ENCODE measurements at places on chromosomes 6 and 20. TPM values are rescaled to one million over a fixed set of nuclear protein-coding genes. Genes with fewer than 3 reads are reported as not detected.

Gene CLDN20
- not detected for total RNA-seq

Gene LAMP5
- total RNA-seq: 0.40 TPM

DNA sequence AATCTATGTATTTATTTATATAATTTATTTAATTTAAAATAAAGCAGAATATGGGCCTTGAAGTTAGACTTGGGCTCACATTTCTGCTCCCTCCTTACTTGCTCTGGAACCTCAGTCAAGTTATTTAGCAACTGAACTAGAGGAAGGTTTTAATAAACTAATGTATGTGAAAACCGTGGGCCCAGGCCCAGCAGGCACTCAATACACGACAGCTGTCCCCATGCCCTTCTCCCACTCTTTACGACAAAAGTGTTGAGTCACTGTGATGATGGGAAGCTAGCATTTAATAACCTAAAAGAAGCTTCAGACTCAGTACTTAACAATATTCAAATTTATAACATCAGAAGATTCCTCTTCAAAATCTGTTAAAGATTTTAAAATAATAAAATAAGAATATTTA lies 46.7 kb downstream of the SERAC1 start:
- H3K27ac ChIP-seq: no peak overlapping the region
- no peak for DNase-seq
- H3K4me1 ChIP-seq: no peaks in the 10 kb centered on the region
- no peak overlapping the region for H3K4me3 ChIP-seq
- H3K36me3 ChIP-seq: peaks cover 25% of the 10 kb centered on the region
- no peaks in the 10 kb centered on the region for H3K27me3 ChIP-seq

DNA sequence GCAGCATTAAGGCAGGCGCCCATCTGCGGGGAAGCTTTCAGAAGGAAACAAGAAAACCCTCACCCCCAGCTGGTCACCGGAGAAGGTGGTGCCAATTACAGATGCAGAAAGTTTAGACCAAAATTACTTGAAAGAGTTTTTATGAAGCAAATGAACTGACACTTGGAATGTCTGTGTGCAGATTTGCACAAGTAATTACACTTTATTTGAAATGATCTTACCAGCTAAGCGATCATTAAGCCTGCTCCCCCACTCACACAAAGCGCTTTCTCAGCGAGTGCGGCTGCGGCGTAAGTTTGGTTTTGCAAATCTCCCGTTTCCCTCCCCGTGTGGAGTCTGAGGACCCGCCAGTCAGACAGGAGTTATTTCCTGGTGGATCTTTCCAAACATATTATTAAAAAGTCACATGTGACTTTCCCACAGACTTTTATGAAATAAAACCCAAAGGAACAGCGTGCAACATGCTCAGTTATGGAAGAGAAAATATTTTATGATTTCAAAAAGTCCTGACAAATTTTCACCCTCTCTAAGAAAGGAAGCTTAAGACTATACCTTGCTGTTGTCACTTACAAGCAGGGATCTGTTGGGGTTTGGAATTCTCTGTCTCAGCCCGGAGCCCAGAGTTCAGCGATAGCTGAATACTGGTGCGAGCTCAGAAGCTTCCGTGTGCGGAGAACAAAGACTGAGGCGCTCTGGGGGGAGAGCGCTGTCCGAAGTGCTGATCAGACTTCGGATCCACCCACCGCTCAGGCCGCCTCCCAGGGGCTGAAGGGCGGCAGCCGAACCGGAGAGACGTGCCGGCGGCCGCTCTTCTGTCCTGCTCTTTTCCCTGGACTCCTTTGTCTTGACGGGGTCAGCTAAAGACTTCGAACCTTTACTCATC lies 2.7 kb upstream of the MYT1 start:
- H3K4me3 ChIP-seq: no peak overlapping the region
- peaks cover 15% of the 10 kb centered on the region for H3K4me1 ChIP-seq
- H3K27me3 ChIP-seq: peaks cover 78% of the 10 kb centered on the region

DNA sequence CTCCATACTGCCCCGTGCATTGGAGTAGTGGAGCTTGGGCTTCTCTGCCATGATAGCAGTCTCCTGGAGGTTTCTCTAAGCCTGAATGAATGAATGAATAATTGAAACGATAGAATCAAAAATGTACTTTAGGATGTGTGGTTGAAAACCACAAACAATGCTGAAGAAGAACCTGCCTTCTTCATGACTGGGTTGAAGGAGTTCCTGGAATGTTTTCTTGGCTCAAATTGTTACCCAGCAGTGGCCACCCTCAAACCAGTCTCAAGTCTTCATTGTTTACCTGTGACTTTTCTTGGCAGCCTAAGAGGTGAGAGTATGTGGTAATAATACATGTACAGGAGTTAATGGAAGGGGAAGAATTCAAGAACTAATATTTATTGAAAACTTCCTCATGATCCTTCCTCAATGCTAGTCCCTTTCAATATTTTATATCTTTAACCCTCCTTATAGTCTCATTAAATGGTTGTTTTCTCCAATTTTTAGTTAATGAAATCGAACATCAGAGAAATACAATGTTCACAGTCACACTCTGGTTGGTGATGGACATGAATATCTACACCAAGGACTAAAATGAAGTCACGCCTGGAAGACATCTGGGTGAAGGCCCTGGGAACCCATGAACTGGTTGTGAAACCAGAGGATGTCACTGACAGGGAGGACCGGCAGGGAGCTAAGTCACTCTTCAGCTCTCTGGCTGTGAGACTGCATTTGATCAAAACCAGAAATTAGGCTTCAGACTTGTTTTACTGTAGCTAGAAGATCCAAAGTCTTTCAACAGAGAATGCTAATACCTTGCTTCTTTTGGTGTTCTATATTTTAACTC lies at the start of gene GSTA5:
Gene GSTA5 (minus strand): TSS at position 51 of the 823 bp plus-strand sequence.
- no peak within 1 kb of the TSS for H3K4me3 ChIP-seq
- no peaks in the 10 kb centered on the region for H3K4me1 ChIP-seq
- no peaks in the 10 kb centered on the region for H3K36me3 ChIP-seq
- peaks cover 10% of the 10 kb centered on the region for H3K27me3 ChIP-seq
- H3K27ac ChIP-seq: no peak within 1 kb of the TSS

- no peaks in the 10 kb centered on the region for H3K4me1 ChIP-seq
- DNase-seq: no peak
- H3K27me3 ChIP-seq: peaks cover 2% of the 10 kb centered on the region
Observed at GRCh38 chr6:36301085-36301658, 31.3 kb downstream of the PNPLA1 start.

Gene MTFR2
- total RNA-seq: 1.7 TPM

Gene WFDC10B
- total RNA-seq: not detected

- no peak overlapping the region for H3K4me3 ChIP-seq
- no peak overlapping the region for H3K27ac ChIP-seq
- H3K27me3 ChIP-seq: no peaks in the 10 kb centered on the region
- H3K36me3 ChIP-seq: peaks cover 9% of the 10 kb centered on the region
Observed at GRCh38 chr6:79440598-79440997, 96.6 kb downstream of the LCA5 start.

DNA sequence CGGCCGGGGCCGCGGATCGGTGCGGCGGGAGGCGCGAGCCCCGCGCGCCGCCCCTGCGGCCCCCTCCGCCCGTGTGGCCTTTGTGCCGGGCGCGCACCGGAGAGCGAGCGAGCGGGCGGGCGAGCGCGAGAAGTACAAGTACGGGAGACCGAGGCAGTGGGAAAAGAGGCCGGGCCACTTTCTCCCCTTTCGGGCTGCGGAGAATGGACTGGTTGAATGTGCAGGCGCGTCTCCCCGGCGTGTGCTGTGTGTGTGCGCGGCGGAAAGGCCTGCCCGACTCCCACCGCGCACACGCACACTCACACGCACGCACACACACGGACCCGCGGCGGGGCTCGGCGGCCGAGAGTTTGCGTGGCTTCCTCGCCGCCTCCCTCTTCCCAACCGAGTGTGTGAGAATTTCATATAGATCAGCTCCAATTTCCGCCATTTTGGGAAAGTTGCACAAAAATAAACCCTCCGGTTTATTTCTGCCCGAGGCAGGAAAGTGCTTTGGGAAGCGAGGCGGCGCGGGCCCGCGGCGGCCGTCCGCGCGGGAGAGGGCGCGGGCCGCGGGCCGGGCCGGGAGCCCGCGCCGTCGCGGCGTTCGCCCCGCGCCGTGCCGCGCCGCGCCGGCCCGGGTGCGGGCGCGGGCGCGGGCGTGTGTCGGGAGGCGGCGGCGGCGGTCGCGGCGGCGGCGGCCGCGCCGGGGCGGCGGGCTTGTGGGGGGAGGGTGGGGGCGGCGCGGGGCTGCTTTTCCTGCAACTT lies 1.1 kb downstream of the L3MBTL3 start:
- DNase-seq: no peak
- peak overlapping the region; percentile 96 for H3K27ac ChIP-seq
- H3K27me3 ChIP-seq: no peaks in the 10 kb centered on the region
- H3K4me1 ChIP-seq: peaks cover 10% of the 10 kb centered on the region
- peaks cover 2% of the 10 kb centered on the region for H3K36me3 ChIP-seq

- no peak for DNase-seq
- H3K36me3 ChIP-seq: no peaks in the 10 kb centered on the region
- H3K27me3 ChIP-seq: peaks cover 21% of the 10 kb centered on the region
- no peaks in the 10 kb centered on the region for H3K4me1 ChIP-seq
- H3K27ac ChIP-seq: no peak within 1 kb of the TSS
Observed at GRCh38 chr20:23568320-23568970, at the start of gene CST9L. CST9L (minus strand) TSS chr20:23568484; CDS start chr20:23568450, 34 bp downstream.

- H3K27ac ChIP-seq: no peak overlapping the region
- H3K36me3 ChIP-seq: peaks cover 43% of the 10 kb centered on the region
- no peak overlapping the region for H3K4me3 ChIP-seq
- DNase-seq: no peak
- no peaks in the 10 kb centered on the region for H3K27me3 ChIP-seq
Observed at GRCh38 chr6:29603930-29604329, 19.0 kb downstream of the OR2H2 start.

Gene CGA
- not detected for total RNA-seq

Gene THBD
- total RNA-seq: 0.82 TPM

Gene VEGFA
- 185 TPM for total RNA-seq

Gene DEFB132
- not detected for total RNA-seq

Gene CYP39A1
- total RNA-seq: 6.3 TPM

Gene SKIC2
- 82.0 TPM for total RNA-seq

Gene BCAS4
- total RNA-seq: 15.2 TPM

Gene SRMS
- total RNA-seq: not detected

DNA sequence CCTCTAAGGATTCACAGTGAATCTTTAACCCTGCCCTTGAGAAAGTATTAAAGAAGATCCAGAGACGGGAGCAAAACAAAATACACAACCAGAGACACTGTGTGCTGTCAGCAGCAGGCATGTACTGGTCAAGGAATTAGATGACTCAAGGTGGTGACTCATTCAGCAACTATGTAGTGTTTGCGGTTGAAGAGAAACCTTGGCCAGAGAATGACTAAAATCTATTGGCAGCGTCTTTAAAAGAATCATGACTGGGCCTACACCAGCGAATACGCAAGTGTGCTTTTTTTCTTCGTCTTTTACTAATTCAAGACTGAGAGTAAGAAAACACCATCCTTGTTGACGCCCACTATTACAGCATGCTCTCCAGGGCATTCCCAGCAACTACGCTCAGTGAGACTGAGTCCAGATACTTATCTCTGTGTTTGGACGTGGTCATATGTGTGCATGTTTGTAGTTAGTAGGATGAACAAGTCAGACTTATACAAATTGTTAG lies 72.4 kb upstream of the BACH2 start:
- peaks cover 4% of the 10 kb centered on the region for H3K36me3 ChIP-seq
- peaks cover 42% of the 10 kb centered on the region for H3K4me1 ChIP-seq
- no peaks in the 10 kb centered on the region for H3K27me3 ChIP-seq

Gene MARCKS
- total RNA-seq: 174 TPM

DNA sequence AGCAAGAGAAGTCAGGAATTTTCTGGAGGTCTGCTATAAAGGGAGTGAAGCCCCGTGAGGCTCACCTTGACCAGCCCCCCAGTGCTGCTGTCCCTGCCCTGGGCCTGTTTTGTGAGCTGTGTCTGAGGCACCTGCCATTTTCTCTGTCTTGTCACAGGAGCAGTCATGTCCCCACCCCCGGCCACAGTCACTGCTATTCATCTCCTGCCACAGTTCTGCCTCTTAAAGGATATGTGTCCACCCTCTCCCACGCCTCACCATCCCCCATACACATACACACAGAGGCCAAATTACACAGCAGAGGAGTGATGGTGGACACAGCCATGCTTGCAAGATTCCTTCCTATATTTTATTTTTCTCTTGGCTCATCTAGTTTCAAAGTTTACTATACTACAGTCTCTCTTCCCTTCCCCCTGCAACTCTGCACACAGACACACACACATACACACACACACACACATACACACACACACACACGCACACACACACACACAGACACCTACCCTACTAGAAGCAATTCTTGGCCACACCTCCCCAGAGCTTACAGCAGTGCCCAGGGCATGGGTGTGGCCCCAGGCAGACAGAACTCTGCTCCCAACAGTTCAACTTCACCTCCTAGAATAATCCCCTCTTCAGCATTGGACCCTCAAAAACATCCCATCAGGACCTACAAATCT lies 68.7 kb upstream of the TAB2 start:
- DNase-seq: no peak
- H3K27ac ChIP-seq: no peak overlapping the region

Gene EIF2S2
- 46.1 TPM for total RNA-seq

Gene OPN5
- not detected for total RNA-seq

GRCh38 chr20:33651562-33652048 lies 10.5 kb upstream of the C20orf144 start:
- no peak for DNase-seq
- peaks cover 74% of the 10 kb centered on the region for H3K4me1 ChIP-seq
- H3K27me3 ChIP-seq: no peaks in the 10 kb centered on the region
- H3K36me3 ChIP-seq: peaks cover 4% of the 10 kb centered on the region
- peak overlapping the region; percentile 94 for H3K27ac ChIP-seq
- peak overlapping the region; percentile 20 for H3K4me3 ChIP-seq

- H3K4me1 ChIP-seq: peaks cover 12% of the 10 kb centered on the region
- no peaks in the 10 kb centered on the region for H3K27me3 ChIP-seq
- no peaks in the 10 kb centered on the region for H3K36me3 ChIP-seq
- DNase-seq: no peak
- no peak overlapping the region for H3K27ac ChIP-seq
Observed at GRCh38 chr6:3835055-3835731, 14.0 kb upstream of the FAM50B start.

Gene CLVS2
- 0.11 TPM for total RNA-seq

Gene HTR1E
- 0.82 TPM for total RNA-seq

DNA sequence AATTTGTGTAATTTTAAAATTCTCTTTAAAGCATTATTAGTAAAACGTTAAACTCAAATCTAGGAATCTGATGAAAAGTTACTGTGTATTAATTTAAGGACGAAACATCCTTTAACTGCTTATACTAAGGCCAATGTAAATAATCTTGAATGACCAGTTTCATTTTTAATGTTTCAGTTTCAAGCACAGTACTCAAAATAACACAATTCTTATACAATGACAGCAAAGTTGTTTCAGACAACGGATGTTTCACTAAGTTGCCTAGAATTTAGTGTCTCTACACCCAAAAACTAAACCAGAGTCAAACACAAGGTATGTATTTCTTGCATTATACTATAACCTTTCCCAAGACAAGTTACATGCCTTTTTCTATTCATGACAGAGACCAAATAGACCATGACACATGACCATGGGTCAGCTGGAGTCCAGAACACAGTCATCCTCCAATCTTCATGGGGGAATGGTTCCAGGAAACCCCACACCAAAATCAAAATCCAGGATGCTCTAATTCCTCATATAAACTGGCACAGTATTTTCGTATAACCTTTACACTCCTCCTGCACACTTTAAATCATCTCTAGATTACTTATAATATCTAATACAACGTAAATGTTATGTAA lies 7.7 kb downstream of the PHIP start:
- no peak overlapping the region for H3K4me3 ChIP-seq
- peaks cover 4% of the 10 kb centered on the region for H3K36me3 ChIP-seq
- H3K27ac ChIP-seq: peak overlapping the region; percentile 54
- H3K4me1 ChIP-seq: peaks cover 23% of the 10 kb centered on the region
- H3K27me3 ChIP-seq: no peaks in the 10 kb centered on the region

- no peak overlapping the region for H3K27ac ChIP-seq
- no peaks in the 10 kb centered on the region for H3K36me3 ChIP-seq
- no peak for DNase-seq
- no peaks in the 10 kb centered on the region for H3K4me1 ChIP-seq
Observed at GRCh38 chr20:5072756-5073659, 46.8 kb downstream of the PCNA start.

Gene TCP11
- 0.24 TPM for total RNA-seq

Measured in mesothelial cell of epicardium (in vitro differentiated cells).